ENCODE measurements at places on chromosomes 13 and 19. TPM values are rescaled to one million over a fixed set of nuclear protein-coding genes. Genes with fewer than 3 reads are reported as not detected.

- H3K36me3 ChIP-seq, result no peaks in the 10 kb centered on the region
- no peaks in the 10 kb centered on the region for H3K27me3 ChIP-seq
- H3K27ac ChIP-seq, result no peak overlapping the region
- H3K4me3 ChIP-seq, result no peak overlapping the region
- DNase-seq, result no peak
- H3K4me1 ChIP-seq, result peaks cover 21% of the 10 kb centered on the region
Measured at GRCh38 chr19:2723747-2724146, 2.6 kb upstream of the DIRAS1 start.

ZNF737 gene
- 7.7 TPM for total RNA-seq

NFIC gene
- total RNA-seq, result 34.7 TPM

DNA sequence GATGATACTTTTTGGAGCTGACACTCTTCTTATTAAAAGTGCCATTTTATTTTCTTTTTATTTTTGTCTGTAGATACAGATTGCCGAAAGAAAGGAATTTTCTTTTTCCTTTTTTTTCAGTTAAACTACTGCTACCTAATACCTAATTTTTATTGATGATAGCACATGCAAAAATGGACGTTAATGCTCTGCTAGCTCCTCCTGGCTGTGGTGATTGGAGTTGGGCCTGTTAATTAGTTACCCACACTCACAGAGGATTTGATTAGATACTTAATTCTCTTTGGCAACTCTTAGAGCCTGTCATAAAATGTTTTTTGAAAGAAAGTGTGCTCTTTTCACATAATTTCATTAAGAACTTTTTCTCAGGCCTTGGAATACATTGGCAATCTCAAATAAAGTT, 366.8 kb downstream of the DCT start:
- no peak overlapping the region for H3K27ac ChIP-seq
- DNase-seq, result no peak
- H3K27me3 ChIP-seq, result no peaks in the 10 kb centered on the region
- no peaks in the 10 kb centered on the region for H3K36me3 ChIP-seq

DNA sequence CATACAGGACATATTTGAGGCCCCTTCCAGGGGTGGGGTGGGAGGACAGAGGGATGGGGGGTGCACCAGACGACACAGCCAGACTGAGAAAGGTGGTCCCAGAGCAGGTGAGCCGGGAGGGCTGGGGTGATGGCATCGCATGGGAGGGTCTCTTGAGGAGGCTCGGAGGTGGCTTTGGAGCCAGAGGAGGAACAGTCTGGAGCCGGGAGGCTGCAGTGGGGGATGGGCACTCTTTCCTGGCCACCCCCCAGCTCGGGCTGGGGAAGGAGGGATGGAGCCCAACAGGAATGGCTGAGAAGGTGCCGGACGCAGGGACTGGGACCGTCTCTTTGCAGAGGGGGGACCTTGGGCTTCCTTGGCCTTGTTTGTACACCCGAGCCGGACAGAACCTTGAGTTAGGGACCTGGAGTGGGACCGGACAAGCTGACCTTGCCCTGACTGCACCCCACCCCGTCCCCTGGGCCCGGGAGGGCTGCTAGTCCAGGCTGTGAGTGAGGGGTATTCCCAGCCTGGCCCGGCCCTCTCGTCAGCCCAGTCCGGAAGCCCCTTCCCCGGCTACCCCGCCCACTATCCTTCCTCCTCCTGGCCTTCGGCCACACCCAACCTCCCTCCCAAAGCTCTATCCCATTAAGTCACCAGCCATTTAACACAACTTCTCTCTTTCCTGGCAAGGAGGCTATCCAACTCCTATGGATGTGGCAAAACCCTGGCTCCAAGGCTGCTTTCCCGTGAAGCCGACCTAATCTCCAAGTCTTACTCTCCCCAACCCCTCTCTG, 816 bp upstream of the TBXA2R start:
- H3K27ac ChIP-seq, result peak overlapping the region; percentile 68
- H3K36me3 ChIP-seq, result no peaks in the 10 kb centered on the region
- no peak for DNase-seq
- H3K4me3 ChIP-seq, result peak overlapping the region; percentile 46
- no peaks in the 10 kb centered on the region for H3K27me3 ChIP-seq
- peaks cover 40% of the 10 kb centered on the region for H3K4me1 ChIP-seq

DNA sequence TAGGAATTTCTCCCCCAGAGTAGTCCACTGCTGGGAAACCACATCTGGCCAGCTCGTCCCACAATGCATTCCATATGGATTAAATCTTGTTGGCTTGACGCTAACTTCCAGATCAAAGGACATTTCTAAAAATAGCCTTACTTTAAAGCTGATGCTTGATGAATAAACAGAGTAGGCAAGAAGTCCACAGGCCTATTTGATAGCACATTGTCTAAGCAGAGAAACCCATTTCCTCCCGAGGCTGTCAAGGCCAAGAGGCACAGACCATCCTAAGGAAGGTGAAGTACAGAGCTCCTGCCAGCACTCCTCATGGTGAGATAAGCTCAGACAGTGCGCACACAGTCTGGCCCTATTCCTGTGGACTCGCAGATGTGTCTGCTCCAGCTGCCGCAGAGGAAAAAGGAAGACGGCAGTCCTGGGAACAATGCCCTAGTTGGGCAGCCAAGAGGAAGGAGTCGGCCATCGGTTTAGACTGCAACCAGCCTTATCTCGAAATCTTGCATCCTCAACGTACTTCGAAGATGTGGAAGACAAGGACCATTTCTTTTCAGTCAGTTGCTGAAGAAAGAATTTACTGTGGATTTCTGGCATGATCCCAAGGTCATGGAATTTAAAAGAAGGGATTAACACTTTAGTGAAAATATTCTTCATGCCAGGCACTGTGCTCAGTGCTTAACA, 156.8 kb downstream of the RGCC start:
- H3K4me3 ChIP-seq, result no peak overlapping the region
- no peaks in the 10 kb centered on the region for H3K27me3 ChIP-seq
- H3K27ac ChIP-seq, result no peak overlapping the region
- no peak for DNase-seq
- no peaks in the 10 kb centered on the region for H3K36me3 ChIP-seq
- H3K4me1 ChIP-seq, result no peaks in the 10 kb centered on the region

DNA sequence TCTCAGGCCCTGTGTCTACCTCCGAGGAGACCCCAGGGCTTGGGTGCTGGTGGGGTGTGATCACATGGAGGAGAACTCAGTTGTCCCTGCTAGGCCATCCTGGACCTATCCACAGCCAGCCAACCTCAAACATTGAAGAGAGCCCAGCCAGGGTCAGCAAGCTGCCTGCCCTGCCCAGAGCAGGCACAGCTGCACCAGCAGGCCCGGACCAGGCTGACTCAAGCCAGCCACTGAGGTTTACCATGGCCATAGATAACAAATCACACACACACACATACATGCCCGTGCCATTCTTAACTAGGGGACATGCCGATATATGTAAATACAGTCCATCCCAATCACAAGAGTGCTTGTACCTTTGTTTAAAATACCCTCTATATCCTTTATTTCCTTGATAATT, 8.1 kb downstream of the ARHGEF7 start:
- no peaks in the 10 kb centered on the region for H3K4me1 ChIP-seq
- no peaks in the 10 kb centered on the region for H3K36me3 ChIP-seq
- H3K27me3 ChIP-seq, result no peaks in the 10 kb centered on the region

- no peaks in the 10 kb centered on the region for H3K36me3 ChIP-seq
- no peak overlapping the region for H3K4me3 ChIP-seq
- no peaks in the 10 kb centered on the region for H3K4me1 ChIP-seq
Measured at GRCh38 chr13:99647596-99647985, 146.3 kb downstream of the TM9SF2 start.

ZNF491 gene
- total RNA-seq, result 1.7 TPM

TMEM145 gene
- total RNA-seq, result not detected

- peak overlapping the region; percentile 54 for H3K4me3 ChIP-seq
- no peaks in the 10 kb centered on the region for H3K27me3 ChIP-seq
- DNase-seq, result peak; percentile 78
- H3K4me1 ChIP-seq, result no peaks in the 10 kb centered on the region
Measured at GRCh38 chr19:50050406-50051227, 24.8 kb downstream of the ZNF473 start.

RNF17 gene
- total RNA-seq, result not detected

DNA sequence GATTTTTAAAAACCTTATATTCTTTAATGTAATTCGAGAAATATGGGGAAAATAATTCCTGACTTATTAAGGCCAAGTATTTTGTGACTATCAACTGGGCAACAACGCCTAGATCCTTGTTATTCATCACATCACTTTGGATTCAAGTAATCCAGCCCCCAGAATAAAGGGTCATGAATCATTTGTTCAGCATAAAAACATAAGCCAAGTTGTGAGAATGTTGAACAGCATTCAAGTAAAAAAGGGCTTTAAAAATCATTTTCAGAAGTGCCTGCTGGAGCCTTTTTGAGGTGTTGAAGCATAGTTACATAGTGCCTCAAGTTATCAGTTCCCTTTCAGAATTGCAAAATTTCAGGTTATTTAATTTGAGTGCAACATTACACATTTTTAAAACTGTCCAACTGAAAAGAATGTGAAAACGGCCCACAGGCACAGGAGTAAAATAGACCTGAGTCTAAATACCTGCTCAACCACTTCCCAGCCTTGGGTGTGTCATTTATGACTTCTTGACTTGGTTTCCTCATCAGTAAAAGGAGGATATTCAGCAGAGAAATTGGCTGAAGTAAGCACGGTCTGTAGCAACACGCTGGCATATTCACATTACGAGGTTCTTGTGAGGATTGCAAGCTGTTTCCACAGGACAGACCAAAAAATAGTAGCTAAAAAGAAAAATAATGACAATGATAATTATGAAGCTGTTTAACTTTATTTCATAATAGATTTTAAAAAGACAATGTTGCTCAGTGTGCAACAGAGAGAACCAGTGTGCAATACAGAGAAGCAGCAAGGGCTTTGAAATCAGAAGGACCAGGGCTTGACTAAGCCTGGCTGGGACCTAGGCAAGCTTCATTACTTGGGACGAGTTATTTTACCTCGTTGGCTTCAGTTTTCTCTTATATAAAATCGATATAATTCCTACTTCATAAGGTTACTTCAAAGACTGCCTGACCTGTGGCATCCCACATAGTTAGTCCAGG, 56.6 kb downstream of the MBNL2 start:
- no peaks in the 10 kb centered on the region for H3K27me3 ChIP-seq
- no peak for DNase-seq
- no peaks in the 10 kb centered on the region for H3K4me1 ChIP-seq
- no peak overlapping the region for H3K4me3 ChIP-seq
- H3K36me3 ChIP-seq, result peaks cover 6% of the 10 kb centered on the region
- H3K27ac ChIP-seq, result no peak overlapping the region

ADGRE3 gene
- not detected for total RNA-seq
